ENCODE measurements at places on chromosomes 1 and 21. TPM values are rescaled to one million over a fixed set of nuclear protein-coding genes. Genes with fewer than 3 reads are reported as not detected.
A peak's percentile ranks its signal among the peaks of the same experiment; 100 is the strongest.

DNA sequence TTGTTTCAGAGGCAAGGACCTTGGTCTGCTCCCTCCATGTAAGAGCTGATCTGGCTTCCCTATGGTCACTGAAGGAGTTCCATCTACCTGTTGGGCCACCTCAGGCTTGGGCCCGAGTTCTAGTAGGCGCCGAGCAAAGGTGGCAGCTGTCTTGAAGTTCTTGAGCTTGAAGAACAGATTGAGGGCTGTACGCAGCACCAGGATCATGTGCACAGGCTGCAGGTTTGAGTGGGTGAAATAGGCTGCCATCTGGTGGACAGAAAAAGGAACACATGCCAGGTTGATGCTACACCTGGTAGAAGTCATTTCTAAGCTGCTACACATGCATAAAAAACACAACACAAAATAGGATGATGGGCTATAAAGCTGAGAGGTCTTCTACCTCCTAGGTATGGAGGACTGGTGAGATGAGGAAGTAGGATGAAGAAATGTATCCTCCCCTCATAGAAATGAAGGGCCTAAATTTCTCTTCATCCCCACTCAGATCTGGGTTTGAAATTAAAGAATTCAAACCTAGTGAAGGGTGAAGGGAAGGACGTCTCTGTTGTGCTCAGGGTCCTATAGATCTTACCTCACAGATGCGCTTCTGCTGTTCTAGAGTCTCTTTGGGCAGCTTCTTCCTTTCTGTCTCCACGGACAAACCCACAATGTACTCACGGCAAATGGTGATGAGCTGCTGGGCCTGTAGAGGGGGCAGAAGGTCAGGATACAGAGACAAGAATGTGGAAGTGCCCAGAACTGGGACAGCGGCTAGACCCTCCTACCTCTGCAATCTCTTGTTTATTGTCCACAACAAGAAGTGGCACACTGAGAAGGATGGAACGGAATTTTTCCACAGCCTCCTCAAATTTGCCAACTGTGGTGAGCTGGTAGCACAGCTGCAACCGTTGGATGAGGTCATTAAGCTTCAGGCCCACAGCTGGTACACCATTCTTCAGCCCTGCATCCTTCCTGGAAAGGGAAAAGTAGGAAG, 6.6 kb upstream of the PEX19 start:
- H3K4me1 ChIP-seq, result peaks cover 3% of the 10 kb centered on the region
- peak; percentile 60 for DNase-seq
- peak overlapping the region; percentile 82 for H3K27ac ChIP-seq
- H3K4me3 ChIP-seq, result no peak overlapping the region
- no peaks in the 10 kb centered on the region for H3K27me3 ChIP-seq

DNA sequence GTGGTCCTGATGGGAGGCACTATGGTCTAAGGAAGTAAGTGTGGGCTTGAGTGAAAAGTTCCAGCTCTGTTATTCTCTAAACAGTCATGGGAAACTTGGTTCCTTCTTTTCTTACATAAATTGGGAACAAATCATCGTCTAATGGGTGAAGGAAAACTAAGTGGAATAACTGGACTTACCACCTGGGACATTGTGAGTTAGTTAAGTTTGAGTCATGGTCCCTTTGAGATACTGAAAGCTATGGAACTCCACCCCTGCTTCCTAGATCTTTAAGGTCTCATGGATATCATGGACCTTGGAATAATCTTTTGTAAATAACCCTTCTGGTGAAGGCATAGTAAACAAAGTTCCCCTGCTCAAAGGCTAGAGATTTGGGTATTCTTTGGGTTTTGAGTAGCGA, 16.1 kb upstream of the TXLNA start:
- no peak overlapping the region for H3K27ac ChIP-seq
- peaks cover 33% of the 10 kb centered on the region for H3K36me3 ChIP-seq
- H3K4me1 ChIP-seq, result no peaks in the 10 kb centered on the region
- no peaks in the 10 kb centered on the region for H3K27me3 ChIP-seq

Gene FAM151A
- not detected for total RNA-seq

- peaks cover 15% of the 10 kb centered on the region for H3K27me3 ChIP-seq
- DNase-seq, result no peak
- H3K27ac ChIP-seq, result no peak overlapping the region
Observed at GRCh38 chr1:87279536-87279875, 49.2 kb upstream of the LMO4 start.

- H3K36me3 ChIP-seq, result no peaks in the 10 kb centered on the region
- no peak overlapping the region for H3K4me3 ChIP-seq
- H3K27me3 ChIP-seq, result no peaks in the 10 kb centered on the region
- H3K27ac ChIP-seq, result no peak overlapping the region
- peaks cover 13% of the 10 kb centered on the region for H3K4me1 ChIP-seq
- no peak for DNase-seq
Observed at GRCh38 chr21:44569861-44570517, 3.5 kb upstream of the KRTAP10-4 start.
